Esophagus squamous epithelium (tissue), 5 donors: ENCODE measurements at places on chromosomes 5 and 9. TPM values are rescaled to one million over a fixed set of nuclear protein-coding genes. Genes with fewer than 3 reads are reported as not detected.

Gene TMC1
- total RNA-seq: 3.1 TPM

Gene DBH
- total RNA-seq: not detected

Gene RASEF
- 15.1 TPM for total RNA-seq

Gene PCDHGA4
- 0.12 TPM for total RNA-seq

Gene CARD9
- 0.57 TPM for total RNA-seq

Gene SLC1A1
- 4.3 TPM for total RNA-seq

Gene ARHGEF28
- total RNA-seq: 10.4 TPM

Gene ANKRD34B
- not detected for total RNA-seq

Gene MYOZ3
- not detected for total RNA-seq

Gene ADCY2
- total RNA-seq: not detected

Gene FBP2
- not detected for total RNA-seq

Gene OR1J2
- not detected for total RNA-seq

Gene NEK6
- total RNA-seq: 11.4 TPM

Gene LRRC19
- not detected for total RNA-seq

Gene SLC6A3
- total RNA-seq: not detected

Gene PPP3R2
- total RNA-seq: not detected

Gene PCDHGA7
- total RNA-seq: 2.0 TPM

Gene WNT8A
- not detected for total RNA-seq

Gene TEX48
- total RNA-seq: not detected

Gene EQTN
- total RNA-seq: not detected

Gene OBP2B
- not detected for total RNA-seq

Gene CAMLG
- 9.4 TPM for total RNA-seq

Gene NAIP
- 4.1 TPM for total RNA-seq

Gene GARIN3
- not detected for total RNA-seq

Gene IL9
- total RNA-seq: not detected

Gene CHSY3
- total RNA-seq: not detected

Gene PKN3
- 2.5 TPM for total RNA-seq

Gene C5orf63
- total RNA-seq: 3.7 TPM

Gene NUTM2F
- total RNA-seq: not detected

Gene HAND1
- total RNA-seq: not detected

Gene COL5A1
- total RNA-seq: 12.8 TPM

Gene TRIM36
- total RNA-seq: not detected

Gene FIBCD1
- not detected for total RNA-seq

Gene PTGR1
- total RNA-seq: 304 TPM

Gene PAIP2
- 69.0 TPM for total RNA-seq

Gene HTR1A
- not detected for total RNA-seq

Gene LRRC70
- total RNA-seq: 0.97 TPM

Gene TOR2A
- 12.5 TPM for total RNA-seq

Gene HABP4
- 12.4 TPM for total RNA-seq

Gene ENTREP1
- 2.1 TPM for total RNA-seq

Gene ALDH1A1
- total RNA-seq: 2.9 TPM

Gene PCDHAC1
- total RNA-seq: 0.19 TPM

Gene LCN15
- total RNA-seq: not detected

Gene MACIR
- total RNA-seq: 10.1 TPM

Gene SARDH
- 0.57 TPM for total RNA-seq

Gene RNF180
- 2.7 TPM for total RNA-seq

Gene IL33
- total RNA-seq: 34.0 TPM

Gene IFNA2
- total RNA-seq: not detected

Gene SLCO6A1
- total RNA-seq: not detected

Gene PCDHB13
- 2.7 TPM for total RNA-seq

Gene IFNK
- total RNA-seq: not detected

Gene TDRD7
- total RNA-seq: 11.0 TPM

Gene TAS2R1
- not detected for total RNA-seq

Gene NRG2
- total RNA-seq: 0.66 TPM
